Stimulated activated CD8-positive, alpha-beta memory T cell treated with anti-CD3 and anti-CD28 coated beads, Interleukin-15, amount 100 ng/mL, for 4 hours (primary cell): ENCODE measurements at places on chromosomes 5 and 9.

GRCh38 chr9:84711398-84711777 is 41.9 kb downstream of the NTRK2 start:
- DNase-seq, result no peak

- no peak for DNase-seq
Measured at GRCh38 chr5:79842991-79843390, 148.1 kb downstream of the MTX3 start.

DNA sequence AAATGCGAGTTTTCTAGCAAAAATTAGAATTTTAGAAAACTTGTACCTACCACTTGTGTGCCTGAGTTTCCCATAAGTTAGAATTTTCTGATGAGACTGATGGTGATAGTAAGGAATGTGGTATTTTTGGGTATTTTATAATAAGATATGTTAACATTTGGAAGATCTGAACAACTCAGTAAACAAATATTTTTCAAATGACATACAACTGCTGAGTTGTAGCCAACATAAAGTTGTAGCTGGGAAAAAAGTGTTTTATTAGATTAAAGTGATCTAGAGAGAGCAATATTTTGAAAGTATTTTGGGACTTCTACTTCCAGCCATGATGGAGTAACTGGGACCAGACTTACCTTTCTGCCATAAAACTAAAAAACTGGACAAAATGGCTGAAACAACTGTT is 37.9 kb downstream of the GEMIN5 start:
- DNase-seq, result no peak

DNA sequence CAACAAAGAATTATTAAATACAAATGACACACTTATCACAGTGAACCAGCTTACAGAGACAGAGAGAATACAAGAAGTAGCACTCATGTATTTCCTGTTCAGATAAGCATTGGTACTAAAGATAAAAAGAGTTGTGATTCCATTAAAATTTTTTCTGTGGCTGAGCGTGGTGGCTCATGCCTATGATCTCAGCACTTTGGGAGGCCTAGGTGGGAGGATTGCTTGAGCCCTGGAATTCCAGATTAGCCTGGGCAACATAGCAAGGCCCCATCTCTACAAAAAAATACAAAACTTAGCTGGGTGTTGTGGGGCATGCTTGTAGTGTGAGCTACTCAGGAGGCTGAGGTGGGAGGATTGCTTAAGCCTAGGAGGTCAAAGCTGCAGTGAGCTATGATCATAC is 32.9 kb downstream of the FCHO2 start:
- DNase-seq, result no peak

DNA sequence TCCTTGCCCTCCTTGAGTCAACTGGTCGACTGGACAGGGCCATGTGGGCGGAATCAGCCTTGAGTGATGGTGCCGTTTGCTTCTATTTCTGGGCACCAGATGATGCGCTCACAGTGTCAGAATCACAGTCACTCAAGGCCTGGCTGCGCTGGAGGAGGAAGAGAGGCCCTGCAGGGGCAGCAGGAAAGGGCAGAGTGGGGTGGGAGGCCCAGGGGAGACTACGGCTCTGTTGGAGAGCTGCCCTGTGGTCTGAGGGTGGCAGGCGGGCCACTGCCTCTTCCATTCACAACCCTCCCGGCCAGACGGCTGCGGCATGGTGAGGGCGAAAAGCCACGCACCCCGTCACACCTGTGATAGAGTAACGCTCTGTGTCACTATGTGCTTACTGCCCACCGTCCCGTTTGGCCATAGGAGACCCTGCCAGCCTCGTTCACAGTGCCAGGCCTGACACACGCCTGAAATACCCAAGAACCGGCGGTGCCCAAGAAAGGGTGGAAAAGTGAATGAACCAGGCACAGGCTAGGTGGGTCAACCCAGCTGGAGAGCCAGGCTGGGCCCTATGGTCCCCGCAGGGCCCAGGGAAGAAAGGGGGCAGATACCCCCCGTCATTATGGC is 9.9 kb downstream of the PLPP7 start:
- no peak for DNase-seq

- no peak for DNase-seq
Measured at GRCh38 chr9:134863306-134863902, 17.2 kb upstream of the FCN2 start.

DNA sequence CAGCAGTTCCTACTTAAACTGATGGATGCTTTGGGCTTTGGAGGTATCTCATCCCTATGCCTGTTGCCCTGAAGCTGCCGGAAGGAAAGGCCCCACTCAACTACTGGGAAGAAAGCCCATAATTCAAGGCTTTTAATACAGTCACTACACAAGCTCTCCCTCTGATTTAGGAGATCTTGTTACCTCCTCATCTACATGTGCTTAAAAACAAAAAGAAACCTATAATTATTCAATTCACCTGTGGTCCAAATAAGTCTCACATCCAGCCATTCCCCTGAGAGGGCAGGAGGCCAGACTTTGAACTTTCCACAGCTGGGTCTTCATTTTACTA is 715 bp upstream of the LEAP2 start:
- DNase-seq, result no peak

DNA sequence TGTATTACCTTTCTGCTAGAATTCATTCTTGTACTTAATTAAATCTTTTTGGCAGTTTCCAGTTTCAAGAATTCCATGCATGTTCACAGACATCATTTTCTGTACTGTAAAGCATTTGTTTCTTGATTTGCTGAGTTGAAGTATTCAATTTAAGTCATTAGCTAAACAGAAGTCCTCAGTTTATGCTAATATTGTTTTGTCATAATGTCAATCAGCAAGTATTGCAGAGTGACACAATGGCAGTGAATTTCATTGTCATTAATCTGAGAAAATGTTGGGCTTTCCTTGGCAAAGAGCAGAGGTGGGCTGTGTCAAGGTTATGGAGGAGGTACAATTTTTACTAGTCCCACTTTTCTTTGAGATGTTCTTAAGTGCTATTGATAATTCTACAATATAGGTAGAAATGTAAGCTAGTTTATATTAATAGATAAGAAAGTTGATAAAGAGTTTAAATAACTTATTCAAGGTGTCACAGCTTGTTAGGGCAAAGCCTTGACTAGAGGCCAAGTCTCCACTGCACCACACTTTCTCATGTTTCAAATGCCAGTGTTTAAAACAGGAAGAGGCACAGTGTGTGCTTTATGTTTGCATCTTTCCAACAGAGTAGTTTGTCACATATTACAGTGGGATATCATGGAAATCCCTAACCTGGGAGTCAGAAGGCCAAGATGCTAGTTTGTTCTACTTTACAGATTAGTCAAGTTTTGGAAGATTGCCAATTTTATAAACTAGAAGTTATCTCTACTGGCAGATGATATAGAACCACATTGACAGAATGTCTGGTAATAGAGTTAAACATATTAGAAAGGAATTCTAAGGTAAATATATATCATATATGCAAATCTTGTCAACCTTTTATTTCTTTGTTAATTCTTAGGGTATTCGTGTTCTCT is 56.3 kb downstream of the SLF1 start:
- DNase-seq, result no peak

DNA sequence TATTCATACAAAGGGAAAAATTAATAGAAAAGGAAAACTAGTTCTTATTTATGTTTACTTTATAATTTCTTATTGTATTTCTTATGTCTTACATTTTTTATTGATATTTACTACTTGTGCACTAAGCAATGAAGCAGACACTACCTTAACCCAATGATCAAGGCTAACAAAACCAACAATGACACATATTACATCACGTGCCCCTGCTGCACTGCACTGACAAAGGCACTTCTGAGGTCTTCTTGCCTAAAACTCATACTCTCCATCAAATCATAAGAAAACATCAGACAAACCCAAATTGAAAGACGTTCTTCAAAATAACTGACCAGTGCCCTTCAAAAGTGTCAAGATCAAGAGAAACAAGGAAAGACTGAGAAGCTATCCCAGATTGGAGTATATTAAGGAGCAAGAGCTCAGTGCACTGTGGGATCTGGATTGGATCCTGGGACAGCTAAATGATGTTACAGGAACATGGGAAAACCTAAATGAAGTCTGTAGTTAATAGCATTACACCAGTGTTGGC is 230.9 kb downstream of the AUH start:
- no peak for DNase-seq

DNA sequence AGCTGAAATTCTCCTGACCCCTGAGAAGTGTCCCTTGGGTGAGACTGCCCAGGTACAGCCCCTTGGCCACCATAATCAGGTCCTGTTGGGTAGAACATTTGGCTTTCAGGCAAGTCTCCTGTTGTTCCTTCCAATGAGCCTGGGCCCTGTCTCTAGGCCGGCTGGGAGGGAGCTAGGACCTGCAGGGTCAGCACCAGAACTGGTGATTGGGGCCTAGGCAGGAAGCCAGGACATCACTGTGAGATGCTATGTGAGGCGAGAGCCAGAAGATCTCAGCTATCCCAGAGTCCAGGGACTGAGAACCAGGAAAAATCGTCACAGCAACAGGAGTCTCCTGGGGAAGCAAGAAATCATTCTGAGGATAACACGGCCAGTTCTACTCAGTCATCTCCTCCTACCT is 51.5 kb downstream of the PCDH1 start:
- no peak for DNase-seq

DNA sequence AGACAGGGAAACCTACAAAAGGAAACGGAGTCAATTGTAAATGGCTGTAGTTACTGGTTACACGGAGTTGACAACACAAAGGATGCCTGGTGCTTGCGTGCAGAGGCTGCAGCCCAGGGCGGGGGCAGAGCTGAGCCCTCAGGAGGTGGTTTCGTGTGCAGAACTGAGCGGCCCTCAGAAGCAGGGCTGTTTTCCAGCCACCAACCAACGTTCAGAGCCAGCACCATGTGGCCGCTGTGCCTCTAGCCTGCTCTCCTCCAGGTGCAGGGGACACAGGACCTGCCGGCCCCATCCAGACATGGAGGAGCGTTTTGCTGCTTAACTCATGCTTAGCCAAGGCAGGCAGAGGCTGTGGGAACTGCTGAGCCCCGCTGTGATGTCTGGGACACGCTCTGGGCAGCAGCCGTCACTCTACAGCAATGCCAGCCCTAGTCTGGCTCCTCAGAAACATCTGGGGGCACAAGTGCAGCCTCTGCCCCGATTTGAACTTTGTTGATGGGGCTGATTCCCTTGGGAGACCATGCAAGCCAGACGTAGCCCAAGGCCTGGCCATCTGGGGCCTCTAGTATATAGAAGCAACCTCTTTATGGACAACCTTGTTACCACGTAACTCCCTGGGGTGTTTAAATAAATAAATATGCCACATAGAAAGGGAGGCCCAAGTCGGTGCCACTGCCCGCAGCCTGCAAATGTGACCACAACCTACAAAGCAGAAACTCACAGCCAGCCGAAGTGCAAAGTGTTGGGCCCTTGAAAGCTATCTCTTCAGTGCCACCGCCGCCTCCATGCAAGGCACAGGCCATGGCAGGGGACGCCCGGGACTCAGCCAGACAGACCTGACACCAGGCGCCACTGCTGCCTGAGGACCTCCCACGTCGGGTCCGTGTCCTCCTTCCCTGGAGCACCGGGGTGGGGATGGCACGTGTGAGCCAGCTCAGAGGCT is 42.1 kb downstream of the NKD2 start:
- no peak for DNase-seq

GRCh38 chr9:38214432-38214831 is 145.4 kb upstream of the SHB start:
- DNase-seq, result no peak

- no peak for DNase-seq
Measured at GRCh38 chr5:111730659-111731382, 26.2 kb downstream of the NREP start.

- no peak for DNase-seq
Measured at GRCh38 chr5:147393874-147394672, 115.8 kb downstream of the DPYSL3 start.

DNA sequence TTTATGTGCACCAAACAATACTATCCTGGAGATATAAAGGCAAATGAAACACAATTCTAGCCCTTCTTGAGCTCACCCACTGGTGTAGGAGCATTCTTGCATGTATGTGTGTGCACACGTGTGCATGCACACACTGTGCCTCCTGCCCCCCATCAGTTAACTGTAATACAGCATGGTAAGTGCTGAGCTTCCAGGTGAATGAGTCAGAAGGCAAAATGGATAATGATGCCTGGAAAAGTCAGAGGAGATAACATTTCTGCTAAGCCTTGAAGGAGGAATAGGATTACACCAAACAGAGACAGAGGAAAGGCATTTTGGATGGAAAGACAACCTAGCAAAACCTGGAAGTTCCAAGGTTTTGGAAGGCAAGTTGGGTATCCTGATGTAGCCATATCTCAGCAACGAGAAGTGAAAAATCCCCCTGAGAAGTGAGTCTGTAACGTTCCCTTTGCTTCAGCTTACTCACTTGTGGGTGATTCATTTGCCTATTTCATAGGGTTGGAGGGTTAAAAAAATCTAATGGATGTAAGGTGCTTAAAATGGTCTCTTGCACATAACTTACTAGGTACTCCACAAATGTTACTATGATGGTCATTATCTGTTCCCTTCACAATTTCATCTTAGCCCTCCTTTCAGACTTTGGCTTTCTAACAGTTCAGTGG is 101.4 kb upstream of the STC2 start:
- DNase-seq, result no peak

DNA sequence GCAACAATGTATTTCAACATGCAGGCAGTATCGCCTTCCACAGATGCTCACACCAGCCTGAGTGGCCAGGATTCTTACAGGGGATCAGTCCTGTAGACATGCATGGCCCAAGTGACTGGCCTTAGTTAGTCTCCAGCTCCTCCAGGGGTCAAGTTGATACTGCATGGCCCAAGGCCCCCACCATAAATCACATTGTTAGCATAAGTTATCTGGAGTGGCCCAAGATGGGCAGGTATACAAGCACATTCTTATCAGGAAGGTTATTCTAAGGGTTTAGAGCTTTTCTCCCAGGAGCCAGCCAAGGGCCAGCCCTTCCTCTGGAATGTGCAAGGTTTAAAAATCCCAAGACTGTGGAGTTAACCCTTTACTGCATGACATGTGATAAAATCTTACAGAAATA is 230.9 kb upstream of the NFIL3 start:
- DNase-seq, result no peak

DNA sequence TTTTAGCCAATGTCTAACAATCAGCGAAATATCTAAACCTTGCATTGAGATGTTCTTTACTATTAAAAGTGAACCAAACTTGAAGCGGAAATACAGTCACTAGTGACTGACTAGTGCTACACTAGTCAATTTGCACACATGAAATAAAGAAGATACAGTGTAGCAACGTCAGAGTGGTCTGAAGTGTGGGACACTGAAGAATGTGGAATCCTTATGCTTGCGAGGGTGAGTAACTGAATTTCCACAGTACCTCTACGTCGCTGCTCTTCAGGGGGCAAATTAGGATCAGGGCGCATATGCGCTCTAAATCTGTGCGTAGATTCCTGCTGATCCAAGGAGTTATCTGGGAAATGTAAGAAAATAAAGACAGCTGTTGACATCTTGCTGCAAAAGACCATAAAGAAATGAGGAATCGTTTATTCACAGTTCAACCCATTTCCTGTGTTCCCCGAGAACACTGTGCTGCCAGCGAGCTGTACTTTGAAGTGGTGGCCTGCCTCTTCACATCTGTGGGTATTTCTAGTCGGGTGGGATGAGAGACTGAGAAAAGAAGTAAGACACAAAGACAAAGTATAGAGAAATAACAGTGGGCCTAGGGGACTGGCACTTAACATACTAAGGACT is 39.8 kb upstream of the FLT4 start:
- DNase-seq, result peak; percentile 10

- DNase-seq, result no peak
Measured at GRCh38 chr5:135324897-135325650, 74.0 kb downstream of the MACROH2A1 start.
